ENCODE measurements at places on chromosomes 1 and 21.

GRCh38 chr1:59743324-59744091 is 71.2 kb upstream of the HOOK1 start:
- no peak for DNase-seq

GRCh38 chr1:48536477-48536876 is 64.5 kb upstream of the SPATA6 start:
- no peak for DNase-seq

DNA sequence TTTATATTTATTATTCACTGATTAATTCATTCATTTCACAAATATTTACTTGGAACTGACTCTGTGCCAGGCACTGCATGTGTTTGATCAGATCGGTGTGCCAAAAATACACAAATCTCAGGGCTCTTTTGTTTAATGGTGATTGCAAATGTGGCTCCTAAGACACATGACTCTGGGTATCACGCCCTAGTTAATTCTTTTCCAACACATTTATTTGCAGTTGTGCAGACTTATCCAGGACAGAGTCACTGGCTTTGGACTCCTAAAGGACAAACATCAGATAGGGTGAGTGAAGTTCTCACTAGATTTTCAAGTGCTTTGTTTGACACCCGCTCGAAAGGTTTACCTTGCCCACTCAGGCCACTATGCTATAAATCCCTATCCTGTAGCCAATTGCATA is 335.5 kb downstream of the BARHL2 start:
- no peak for DNase-seq

DNA sequence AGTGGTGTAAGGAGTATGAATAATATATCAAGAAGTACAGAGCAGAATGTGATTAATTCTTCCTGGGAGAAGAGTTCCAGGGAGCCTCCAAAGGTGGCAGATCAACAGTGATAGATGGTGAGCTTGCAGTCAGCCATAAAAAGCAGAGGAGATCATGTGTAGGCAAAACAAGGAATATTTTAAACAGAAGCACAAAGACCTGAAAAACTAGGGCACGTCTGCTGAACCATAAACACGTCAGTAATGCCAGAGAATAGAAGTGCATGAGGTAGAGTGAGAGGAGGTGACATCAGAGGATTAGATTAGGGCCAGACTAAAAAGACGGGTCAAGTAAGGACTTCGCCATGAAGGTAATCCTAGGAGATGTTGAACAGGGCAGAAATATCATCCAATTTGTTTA is 151.8 kb downstream of the EIF4G3 start:
- no peak for DNase-seq

GRCh38 chr1:206110161-206110560 is 7.0 kb downstream of the AVPR1B start:
- DNase-seq: no peak

- DNase-seq: no peak
Observed at GRCh38 chr1:85596947-85597346, 16.4 kb downstream of the CCN1 start.

- no peak for DNase-seq
Observed at GRCh38 chr1:76503736-76504135, 363.5 kb upstream of the ST6GALNAC5 start.

DNA sequence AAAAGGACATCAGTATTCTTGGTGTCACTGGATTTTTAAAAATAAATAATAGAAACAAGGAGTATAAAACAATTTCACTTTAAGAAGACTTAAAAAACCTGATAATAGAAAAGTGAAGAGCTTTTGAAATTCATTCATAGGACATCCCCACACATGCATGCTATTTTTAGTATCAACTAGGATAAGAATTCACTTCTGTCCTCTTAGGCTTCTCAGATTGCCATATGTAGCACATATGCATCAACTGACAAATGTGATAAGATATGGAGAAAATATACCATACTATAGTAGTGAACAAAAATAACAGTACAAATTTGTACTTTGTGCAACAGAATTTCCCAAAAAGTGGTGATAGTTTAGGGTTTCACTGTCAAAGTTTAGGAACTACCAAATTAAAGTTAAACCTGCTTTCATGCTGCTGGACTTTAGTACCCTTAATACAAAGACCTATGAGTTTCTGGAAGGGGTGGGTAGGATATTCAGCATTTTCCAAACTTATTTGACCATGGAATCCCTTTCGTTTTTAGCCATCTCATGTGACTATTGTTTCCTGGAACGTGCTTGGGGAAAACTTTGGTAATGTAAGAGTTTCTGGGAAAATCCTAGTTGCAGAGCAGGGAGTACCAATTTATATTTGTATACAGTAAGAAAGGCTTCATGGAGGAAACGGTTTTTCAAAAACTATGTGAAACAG is 19.8 kb downstream of the RPRD2 start:
- no peak for DNase-seq

GRCh38 chr1:13701271-13701640 is 1.3 kb downstream of the PRDM2 start:
- DNase-seq: no peak

DNA sequence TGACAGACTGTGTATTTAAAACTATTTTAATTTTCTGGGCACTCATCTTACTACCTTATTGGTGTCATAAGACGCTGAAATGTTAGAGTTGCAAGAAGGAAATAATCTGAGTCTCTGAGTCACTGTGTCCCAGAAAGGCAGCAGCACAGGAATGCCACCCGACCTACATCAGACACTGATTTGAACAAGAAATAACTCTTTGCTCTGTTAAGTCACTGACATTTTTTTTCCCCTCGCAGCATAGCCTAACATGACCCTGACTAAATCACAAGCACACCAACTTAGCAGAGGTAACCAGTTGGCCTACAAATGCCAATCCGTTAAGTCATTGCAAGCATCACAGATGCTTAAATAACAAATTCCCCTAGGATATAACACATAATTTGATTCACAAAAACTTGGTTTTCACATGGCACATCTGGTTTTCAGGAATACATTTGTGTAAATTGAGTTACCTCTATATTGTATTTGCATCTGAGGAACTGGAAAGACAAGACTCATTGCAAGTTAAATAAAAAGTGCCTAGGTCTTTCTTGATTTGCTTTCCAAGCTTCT is 349.1 kb downstream of the SEC16B start:
- DNase-seq: no peak

DNA sequence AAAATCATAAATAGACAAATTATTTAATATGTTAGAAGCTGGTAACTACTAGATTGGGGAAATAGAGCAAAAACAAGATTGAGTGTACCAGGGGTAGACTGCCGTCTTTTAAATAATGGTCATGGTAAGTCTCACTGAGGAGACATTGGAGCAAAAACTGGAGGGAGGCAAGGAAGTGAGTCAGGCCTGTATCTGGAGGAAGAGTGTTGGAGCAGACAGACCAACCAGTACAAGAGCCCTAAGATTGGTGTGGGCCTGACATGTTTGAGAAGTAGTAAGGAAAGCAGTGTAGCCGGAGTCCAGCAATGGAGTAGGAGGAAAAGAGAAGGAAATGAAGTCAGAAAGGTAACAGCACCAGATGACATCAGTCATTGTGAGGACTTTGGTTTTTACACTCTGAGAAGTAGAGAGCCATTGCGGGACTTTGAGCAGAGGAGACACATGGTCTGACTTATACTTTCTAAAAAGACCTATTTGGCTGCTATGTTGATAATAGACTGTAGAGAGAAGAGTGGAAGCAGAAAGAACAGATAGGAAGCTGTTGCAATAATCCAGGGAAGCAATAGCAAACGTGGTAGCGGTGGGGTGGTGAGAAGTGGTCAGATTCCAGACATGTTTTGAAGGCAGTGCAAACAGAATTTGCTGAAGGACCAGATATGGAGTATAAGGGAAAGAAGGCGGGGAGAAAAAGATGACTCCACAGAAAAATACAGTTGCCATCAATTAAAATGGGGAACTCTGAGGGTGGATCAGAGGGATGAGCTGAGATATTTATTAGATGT is 44.7 kb upstream of the GJA5 start:
- no peak for DNase-seq

DNA sequence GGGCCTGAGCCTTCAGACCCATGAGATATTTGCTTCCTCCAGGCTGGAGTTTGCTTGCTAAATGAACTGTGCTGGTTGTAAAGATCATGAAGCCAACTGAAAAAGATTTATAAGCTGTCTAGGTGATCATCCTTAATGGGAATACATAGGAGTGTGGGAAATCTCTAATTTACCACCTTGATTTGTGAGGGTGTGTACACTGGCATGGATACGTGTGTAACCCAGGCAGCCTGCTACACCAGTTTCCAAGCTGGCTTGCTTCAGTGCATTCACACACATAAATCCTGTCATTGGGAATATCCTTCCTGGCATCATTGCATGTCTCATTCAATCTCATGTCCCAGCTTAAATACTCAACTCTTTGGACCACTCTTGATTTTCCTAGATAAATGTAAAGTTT is 57.6 kb upstream of the GNG12 start:
- no peak for DNase-seq

DNA sequence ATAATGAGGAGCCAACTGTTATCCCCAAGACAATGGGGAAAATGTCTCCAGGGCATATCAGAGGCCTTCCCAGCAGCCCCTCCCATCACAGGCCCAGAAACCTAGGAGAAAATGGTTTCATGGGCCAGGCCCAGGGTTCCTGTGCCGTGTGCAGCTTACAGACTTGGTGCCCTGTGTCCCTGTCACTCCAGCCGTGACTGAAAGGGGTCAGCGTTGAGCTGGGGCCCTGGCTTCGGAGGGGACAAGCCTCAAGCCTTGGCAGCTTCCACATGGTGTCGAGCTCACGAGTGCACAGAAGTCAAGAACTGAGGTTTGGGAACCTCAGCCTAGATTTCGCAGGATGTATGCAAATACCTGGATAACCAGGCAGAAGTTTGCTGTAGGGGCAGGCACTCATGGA is 18.1 kb downstream of the SIPA1L2 start:
- DNase-seq: no peak

- no peak for DNase-seq
Observed at GRCh38 chr1:26049531-26050247, 3.8 kb upstream of the SLC30A2 start.

- no peak for DNase-seq
Observed at GRCh38 chr1:43381612-43382011, 8.0 kb downstream of the MED8 start.

All from stimulated activated CD8-positive, alpha-beta memory T cell treated with anti-CD3 and anti-CD28 coated beads, Interleukin-4, amount 100 ng/mL, for 4 hours (primary cell).